ENCODE measurements at places on chromosomes 11 and 22.

DNA sequence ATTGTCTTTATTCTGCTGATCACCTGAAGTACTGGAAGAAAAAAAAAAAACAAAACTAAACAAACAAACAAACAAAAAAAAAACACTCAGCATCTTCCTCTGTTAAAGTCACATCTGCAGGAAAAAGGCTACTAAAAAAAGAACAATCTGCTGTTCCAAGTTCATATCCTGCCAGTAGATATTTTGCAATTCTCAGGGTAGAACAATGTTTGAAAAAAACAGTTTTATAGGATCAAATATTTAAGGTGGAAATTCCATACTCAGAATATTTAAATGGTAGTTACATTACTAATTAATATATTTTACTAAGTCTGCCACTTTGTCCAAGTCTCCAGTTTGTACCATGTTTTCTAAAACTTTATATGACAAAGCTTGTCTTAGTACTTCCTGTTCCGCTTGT, 175.2 kb downstream of the SBF2 start:
- no peak for DNase-seq

GRCh38 chr11:94325681-94326080, 21.3 kb downstream of the IZUMO1R start:
- DNase-seq: peak; percentile 59

GRCh38 chr11:19951558-19952115, 208.6 kb downstream of the DBX1 start:
- DNase-seq: peak; percentile 78

DNA sequence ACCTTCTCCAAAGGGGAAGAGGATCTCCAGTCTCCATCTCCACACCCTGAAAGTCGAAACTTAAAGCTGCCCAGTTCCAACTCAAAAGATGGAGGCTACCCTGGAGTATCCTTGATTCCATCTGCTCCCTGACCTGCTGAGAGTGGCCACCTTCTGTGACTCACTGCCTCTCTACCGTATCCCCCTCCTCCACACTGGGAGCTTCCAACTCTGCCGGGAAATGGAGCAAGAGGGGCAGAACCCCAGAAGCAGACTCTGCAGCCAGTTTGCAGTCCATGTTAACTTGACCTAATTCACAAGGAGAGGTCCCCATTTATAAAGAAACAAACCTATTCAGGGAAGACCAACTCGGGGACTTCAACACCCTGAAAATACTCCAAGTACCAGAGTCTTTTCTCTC, 22.0 kb upstream of the IRAG1 start:
- no peak for DNase-seq

DNA sequence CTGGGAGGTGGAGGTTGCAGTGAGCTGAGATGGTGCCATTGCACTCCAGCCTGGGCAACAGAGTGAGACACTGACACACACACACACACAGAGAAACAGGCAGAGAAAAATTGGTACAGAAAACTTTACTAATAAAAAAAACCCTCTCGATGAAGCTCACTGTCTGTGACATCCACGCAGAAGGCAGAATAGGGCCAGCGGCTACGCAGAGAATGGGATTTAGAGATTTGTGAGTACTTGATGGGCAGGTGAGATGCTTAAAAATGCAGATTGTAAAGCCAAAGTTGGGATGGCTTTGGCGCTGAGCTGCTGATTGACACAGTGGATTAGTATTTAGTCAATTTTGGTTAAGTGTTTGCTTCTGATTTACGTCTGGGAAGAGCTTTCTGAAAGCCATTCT, 561.1 kb downstream of the TBC1D22A start:
- no peak for DNase-seq

DNA sequence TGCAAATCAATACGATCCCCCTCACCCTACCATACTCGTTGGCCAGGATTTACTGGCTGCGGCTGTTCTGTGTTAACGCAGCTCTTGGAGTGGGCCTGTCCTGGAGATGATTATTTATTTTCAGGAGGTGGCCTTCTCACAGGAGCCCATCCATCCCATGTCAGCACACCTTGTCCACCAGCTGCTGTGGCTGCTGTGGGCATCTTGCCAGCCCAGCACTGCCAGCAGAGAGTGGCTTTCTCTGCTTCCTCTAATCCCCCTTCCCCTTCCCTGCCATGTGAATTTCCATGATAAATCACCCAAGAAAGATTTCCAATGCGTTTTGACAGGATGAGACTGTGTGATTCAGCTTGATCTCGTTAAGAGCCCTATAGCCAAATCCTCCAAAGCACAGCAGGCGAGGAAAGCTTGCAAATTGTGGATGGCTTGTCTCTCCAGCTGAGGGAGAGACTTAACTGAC, 309.1 kb upstream of the C11orf87 start:
- DNase-seq: no peak

DNA sequence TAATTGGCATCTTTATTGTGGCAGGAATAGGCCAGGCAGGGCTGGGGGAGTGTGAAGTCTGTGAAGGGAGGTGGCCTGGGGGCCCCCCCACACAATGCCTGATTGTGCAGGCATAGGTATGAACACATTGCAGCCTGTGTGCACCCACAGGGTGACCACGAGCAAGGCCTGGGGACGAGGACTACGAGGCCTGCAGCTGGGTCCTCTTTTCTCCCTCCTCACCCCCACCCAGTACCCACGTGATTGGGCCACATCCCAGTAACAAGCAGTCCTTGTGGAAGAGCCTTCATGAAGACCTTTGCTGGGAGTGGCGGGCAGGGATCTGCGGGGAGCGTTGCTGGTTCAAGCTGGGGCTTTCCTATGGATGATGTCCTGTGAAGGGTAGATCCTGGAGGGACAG, 29.3 kb downstream of the ZBTB16 start:
- no peak for DNase-seq

- no peak for DNase-seq
These were observed 524.0 kb upstream of the KIRREL3 start for GRCh38 chr11:127524618-127525017.

DNA sequence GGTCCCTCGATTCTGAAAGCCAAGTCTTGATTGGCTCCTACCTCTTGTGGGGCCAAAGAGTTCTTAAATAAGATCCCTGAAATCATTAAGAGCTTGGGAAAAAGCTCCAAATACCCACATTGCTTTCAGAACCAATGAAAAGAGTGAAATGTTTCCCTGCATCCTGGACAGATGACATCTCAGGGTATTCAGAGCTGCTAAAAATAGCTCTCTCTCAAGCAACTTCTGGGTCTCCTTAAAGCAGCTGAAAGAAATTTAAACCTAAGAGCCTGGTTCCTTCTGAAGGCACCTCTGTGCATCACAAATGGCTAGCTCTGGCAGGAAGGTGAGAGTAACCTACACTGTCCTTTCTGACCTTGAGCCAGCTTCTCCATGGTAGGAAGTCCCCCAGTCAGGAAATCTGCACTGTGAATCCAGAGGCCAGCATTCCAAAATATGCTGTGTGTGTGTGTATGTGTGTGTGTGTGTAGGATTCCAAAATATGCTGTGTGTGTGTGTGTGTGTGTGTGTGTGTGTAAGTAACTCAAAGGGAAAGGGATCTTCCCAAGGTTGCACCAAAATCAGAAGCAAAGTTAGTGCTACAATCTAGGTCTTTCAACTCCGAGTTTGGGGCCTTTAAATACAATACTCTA, 50.1 kb downstream of the RELT start:
- no peak for DNase-seq

DNA sequence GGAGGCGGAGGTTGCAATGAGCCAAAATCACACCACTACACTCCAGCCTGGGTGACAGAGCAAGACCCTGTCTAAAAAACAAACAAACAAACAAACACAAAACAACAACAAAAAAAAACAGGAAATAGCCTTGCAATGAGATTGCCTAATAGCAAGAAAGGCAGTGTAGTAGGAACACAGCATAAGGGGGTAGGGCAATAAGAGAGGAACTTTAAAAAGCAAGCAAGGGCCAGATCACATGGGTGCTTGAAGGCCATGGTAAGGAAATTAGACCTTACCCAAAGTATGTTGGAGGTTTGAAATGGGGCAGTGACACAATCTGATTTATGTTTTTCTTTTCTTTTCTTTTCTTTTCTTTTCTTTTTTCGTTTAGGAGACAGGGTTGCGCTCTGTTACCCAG, 34.7 kb upstream of the NRIP3 start:
- no peak for DNase-seq

GRCh38 chr11:69145050-69145380, 10.7 kb upstream of the SMIM38 start:
- no peak for DNase-seq

DNA sequence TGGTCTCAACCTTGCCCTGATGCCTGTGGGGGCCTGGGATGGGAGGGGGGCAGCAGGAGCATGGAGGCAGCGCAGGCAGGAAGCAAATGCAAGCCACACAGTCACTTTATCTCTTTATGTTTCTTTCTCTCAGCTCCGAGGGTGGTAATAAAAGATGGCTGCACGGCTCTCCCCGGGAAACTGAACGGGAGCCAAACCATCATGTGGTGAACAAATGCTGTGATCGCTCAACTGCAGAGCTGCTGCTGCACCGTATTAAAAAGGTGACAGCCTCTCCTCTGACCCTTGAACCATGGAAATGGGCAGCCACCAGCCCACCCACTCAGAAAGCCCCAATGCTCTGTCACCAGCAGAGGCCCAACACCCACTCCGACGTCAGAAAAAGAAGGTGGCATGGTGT, 110.0 kb downstream of the TIMP3 start:
- no peak for DNase-seq

DNA sequence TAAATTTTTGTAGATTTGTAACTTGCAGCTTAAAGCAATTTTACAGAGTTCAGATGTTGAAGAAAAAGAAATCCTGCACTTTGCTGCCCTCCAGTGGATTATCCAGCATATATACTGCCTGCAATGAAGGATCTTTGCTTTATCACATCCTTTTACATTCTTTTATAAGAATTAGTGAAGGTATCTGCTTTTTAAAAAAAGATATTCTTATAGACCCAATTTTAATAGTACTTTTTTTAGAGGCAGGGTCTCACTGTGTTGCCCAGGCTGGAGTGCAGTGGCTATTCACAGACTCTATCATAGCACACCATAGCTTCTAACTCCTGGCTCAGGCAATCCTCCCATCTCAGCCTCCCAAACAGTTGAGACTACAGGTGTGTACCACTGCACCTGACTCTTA, 60.7 kb downstream of the TTC17 start:
- DNase-seq: peak; percentile 69

- no peak for DNase-seq
These were observed 95.4 kb downstream of the GRAMD1B start for GRCh38 chr11:123525511-123525918.

- peak; percentile 72 for DNase-seq
These were observed 1.1 kb downstream of the TM7SF2 start for GRCh38 chr11:65112546-65113360.

GRCh38 chr11:113481672-113482071, 6.5 kb upstream of the DRD2 start:
- DNase-seq: no peak

- no peak for DNase-seq
These were observed 158.9 kb downstream of the MYO18B start for GRCh38 chr22:25900880-25901279.

DNA sequence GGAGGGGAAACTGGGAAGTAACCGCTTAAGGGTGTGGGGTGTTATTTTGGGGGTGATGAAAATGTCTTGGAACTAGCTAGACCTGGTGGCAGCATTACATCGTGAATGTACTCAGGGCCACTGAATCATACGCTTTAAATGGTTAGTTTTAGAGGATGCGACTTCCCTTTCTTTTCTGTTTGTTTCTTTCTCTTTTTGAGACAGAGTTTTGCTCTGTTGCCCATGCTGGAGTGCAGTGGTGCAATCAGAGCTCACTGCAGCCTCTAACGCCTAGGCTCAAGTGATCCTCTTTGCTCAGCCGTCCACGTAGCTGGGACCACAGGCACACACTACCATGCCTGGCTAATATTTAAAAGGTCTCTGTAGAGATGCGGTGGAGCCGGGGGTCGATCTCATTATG, 5.6 kb upstream of the MIAT start:
- no peak for DNase-seq

DNA sequence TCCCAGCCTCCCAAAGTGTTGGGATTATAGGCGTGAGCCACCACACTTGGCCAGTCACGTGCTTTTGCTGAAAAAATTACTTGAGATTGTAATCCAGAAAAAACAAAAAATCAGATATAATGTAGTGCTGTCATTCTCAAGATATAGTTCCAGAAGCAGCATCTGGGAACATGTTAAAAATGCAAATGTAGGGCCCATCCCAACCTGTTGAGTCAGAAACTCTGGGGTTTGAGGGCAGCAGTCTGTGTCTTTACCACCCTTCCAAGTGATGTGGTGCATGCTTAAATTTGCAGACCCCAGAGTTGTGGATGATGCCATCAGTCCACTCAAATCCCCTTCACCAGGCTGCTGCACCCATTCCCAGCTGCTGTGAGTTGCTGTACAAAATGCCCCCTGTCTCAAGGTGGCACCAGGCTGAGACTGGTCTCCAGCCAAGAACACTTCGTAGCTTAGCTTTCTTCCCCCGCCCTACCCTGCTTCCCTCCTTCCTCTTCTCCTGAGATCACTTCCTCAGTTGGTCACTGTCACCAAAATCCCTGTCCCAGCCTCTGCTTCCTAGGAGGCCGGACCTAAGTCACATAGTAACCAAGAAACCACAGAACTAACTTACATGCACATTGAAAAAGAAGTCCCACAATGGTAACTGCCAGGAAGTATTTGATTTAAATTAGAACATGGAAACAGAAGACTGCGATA, 18.2 kb upstream of the ARRB1 start:
- DNase-seq: peak; percentile 52

- DNase-seq: no peak
These were observed 25.2 kb downstream of the BCR start for GRCh38 chr22:23205339-23206049.

GRCh38 chr11:78230161-78230877, 41.6 kb downstream of the USP35 start:
- peak; percentile 89 for DNase-seq

- peak; percentile 66 for DNase-seq
These were observed 500 bp upstream of the ADSL start for GRCh38 chr22:40345815-40346184.

GRCh38 chr11:34819740-34820482, 96.3 kb downstream of the APIP start:
- no peak for DNase-seq

DNA sequence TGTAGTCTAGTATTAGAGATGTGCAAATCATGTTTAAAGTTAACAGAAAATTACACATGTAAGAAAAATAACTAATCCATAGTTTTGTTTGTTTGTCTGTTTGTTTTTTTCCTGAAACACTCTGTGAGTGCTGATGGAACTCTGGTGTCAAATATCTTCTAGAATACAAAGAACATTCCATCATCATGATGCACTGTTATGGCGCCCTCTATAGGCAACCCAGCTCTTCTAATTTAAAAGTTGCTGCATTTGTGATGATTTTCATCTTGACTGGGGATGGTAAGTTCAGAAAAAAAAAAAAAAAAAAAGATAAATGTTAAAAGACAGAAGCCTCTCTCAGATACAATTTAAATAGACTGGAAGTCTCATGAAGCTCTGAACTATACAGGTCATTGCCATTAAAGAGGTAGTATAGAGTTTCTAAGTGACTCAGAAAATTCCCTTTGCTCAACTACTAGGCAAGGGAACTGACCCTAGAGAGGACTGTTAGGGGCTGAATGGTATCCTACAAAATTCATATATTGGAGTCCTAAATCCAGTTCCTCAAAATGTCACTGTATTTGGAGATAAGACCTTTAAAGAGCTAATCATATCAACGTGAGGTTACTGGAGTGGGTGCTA, 597.2 kb upstream of the ANO3 start:
- no peak for DNase-seq

GRCh38 chr22:22341736-22342135, 97.2 kb downstream of the VPREB1 start:
- DNase-seq: no peak

Measured in hematopoietic multipotent progenitor cell treated with erythropoietin and hydrocortisone succinate and interleukin-3 and kit ligand, for 8 days (in vitro differentiated cells).